ENCODE measurements at places on chromosomes 13 and 19.
A peak's percentile ranks its signal among the peaks of the same experiment; 100 is the strongest.

GRCh38 chr19:2294687-2295335 lies 12.8 kb upstream of the PEAK3 start:
- no peak for DNase-seq

- DNase-seq = no peak
Observed at GRCh38 chr13:46389457-46390451, 2.7 kb upstream of the RUBCNL start.

DNA sequence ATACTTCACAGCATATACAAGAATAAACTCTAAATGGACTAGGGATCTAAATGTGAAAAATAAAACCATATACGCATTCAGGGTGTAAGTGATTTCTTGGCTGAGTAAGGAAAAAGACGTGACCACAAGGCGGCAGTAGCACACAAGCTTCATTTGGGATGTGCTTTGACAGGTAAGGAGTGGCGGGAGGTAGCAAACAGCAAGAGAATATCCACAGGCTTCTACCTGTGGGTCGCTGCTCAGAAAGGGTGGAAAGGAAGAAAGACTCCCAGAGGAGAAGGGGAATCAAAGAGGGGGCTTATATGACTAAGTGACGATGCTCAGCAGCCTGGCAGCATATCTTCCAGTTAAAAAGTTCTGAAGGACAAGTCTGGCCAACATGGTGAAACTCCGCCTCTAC lies 2.5 kb upstream of the ZNF121 start:
- DNase-seq = peak; percentile 20

DNA sequence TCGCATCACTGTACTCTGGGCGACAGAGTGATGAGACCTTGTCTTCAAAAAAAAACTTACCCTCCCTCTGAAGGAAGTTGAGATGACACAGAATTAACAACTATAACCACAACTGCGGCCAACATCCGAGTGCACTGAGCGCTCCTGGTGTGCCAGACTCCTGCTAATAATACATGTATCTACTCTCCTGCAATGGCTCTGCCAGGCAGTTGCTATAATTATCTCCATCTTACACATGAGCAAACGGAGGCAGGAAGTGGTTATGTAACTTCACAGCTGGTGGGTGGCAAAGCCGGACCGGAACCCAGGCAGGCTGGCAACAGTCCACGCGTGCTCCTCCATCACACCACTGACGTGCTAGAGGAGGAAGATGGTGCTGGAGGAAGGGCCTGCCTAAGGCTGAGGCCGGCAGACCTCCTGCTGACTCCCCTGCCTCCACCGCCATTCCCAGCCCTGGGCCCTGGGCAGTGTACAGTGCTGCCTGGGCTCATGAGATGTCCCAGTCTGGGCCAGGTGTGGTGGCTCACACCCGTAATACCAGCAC lies 12.6 kb downstream of the XRCC1 start:
- peak; percentile 39 for DNase-seq

DNA sequence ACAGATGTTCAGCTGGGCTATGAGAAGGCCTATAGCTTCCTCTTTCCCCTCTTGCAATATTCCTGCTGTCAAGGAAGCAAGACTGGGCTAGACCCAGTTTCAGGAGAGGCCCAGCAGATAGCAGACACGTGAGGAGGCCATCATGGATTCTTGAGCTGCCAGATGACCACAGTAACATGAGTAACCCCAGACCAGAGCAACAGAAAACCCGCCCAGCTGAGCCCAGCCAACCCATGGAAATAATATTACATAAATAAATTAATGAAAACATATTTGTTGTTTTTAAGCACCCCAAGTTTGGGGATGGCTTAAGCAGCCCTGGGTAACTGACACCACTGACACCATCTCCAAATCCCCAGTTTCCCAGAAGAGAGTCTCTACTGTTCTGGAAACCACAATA lies 50.2 kb upstream of the PDCD5 start:
- DNase-seq = no peak

- DNase-seq = no peak
Observed at GRCh38 chr19:31370216-31370615, 21.0 kb upstream of the TSHZ3 start.

DNA sequence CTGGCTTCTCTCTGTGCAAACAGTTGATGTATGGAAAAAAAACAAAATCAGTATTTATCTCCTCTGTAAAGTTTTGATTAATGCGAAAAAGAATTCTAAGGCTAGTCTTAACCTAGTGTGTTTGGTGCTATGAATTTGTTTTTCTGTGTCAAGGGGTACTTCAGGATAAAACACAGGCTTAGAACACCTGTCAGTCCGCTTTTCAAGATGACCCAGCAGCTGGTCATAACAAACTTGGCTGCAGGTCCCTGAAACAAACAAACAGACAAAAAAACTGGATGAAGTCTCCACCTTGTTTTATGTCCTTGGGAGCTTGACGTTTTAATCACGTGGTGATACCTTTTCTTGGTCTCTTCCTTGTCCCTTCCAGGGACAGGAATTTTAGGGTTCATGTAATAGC lies 689.3 kb downstream of the UQCRFS1 start:
- no peak for DNase-seq

DNA sequence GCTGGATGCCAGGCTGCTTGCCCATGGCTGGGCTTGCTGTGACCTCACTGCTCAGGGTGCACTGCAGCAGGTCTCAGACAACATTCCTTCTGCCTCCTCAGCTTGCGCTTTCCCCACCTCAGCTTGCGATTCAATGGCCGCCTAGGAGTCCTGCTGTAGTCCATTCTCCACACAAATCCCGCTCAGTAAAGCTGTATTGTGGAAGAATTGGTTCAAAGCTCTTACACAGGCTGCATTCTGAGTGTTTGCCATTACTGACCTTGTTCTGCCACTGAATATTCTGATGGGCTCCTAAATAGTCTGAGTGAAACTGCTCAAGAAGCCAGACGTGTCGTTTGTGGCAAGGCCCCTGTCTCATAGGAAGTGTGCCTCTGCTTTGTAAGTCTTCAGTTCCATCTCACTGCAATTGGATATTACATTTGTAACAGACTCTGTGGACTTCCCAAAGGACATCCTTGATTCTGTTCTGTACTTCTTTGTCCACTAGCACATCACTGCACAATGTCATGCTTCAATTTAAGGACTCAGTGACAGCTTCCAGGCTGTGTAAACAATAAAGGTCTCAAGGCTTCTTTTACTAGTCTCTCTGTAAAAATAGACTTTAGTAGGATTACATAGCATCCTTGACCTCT lies 49.8 kb downstream of the KATNAL1 start:
- peak; percentile 5 for DNase-seq

GRCh38 chr19:55115446-55116065 lies 1.9 kb downstream of the PPP1R12C start:
- DNase-seq = no peak

GRCh38 chr13:94414141-94414540 lies 65.3 kb downstream of the DCT start:
- DNase-seq = no peak

- no peak for DNase-seq
Observed at GRCh38 chr13:105778196-105778595, 757.3 kb downstream of the EFNB2 start.

DNA sequence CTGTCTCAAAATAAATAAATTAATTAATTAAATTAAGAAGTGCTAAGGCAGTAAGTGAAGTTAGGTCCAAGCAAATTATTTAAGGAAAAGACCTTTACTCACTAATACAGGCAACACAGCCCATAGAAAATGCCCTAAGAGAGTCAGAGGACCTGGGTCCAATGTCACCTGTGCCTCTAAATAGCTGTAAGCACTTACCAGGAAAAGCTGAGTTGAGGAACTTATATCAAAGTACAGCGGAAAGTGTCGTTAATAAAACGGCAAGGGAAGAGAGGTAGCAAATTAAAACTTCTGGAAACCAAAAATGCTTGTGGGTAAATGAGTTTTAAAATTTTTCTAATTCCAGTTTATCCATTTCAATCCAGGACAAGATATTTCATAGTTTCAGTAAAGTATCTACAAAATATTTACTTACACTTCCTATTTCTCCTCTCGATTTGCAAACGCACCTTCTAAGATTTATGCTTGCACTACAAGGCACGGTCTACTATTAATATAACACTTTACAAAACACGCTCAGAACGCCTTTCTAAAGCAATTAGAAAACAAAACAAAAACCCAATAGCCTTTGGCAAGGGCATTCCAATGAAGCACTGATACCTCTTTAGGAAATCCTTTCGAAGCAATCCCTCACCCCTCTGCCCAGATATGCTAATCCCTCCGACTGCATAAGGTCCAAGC lies 963 bp downstream of the VPS36 start:
- DNase-seq = no peak

DNA sequence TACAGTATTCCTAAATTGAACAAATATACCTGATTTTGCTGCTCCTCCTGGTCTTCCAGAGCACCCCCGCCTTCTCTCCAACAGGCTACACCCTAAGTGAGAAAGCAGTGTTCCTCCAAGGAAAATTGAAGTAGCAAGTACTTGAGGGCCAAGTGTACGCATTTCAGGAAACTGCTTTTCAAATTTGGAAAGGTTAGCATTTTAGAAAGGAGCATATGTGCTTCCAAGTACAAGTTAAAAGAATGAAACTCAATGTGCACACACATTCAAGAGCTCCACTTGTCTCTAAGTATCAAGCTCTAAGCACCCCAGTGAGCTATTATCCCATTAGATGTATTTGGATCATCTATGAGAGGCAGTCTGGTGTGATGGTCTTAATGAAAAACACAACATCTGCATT lies 25.8 kb downstream of the LHFPL6 start:
- no peak for DNase-seq

GRCh38 chr13:98564204-98564603 lies 12.7 kb downstream of the STK24 start:
- DNase-seq = no peak

- DNase-seq = no peak
Observed at GRCh38 chr19:3800996-3801395, 14.8 kb upstream of the MATK start.

DNA sequence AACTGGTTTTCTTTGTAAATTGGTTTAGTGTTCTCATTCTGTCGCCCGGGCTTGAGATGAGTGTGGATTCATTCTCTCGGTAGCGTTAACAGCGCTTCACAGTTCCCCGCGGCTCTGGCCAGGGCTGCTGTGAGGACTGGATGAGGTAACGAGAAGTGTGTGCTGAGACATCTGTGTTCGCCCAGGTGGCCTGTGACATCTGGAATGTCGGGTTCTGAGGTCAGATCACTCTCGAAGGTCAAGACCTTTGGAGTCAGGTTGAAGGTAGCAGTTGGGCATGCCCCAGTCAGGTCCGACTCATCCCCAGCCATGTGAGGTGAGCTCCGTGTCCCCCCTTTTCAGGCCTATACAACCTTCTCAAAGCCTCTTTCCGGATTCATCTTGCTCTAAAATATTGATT lies 13.4 kb upstream of the TUBGCP3 start:
- no peak for DNase-seq

DNA sequence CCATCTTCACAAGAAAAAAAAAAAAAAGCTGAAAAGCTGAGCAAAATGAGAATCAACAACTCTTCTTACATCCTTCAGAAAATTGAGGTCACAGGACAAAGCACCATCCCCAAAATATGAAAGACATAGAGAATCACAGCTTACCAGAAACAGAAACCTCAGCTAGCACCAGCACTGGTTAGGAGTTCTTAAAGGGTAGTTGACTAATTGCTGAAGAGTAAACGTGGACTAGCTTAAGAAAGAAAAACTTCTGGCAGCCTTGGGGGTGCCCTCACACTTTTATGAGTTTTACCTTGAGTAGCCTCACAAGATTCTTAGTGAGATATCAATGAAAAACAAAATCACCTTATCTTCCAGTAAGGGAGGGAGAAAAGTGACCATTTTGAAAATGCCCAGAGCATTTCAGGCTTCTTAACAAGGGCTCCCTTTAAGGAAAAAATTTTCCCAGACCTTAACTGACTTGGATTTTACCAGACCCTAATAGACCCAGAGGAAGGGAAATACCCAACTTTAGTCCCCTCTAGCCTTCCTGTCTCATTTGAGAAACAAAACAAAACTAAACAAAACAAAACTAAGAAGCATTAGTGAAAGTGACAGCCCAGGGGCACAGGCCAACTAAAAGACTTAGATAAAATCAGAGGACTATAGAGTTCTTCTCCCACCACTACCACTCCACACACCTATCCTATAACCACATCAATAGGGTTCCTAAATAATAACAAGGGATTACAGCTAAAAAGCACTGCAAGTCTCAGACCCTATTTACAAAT lies 888.6 kb downstream of the DIAPH3 start:
- no peak for DNase-seq

GRCh38 chr13:100675661-100676129 lies 1.1 kb upstream of the TMTC4 start:
- no peak for DNase-seq

- no peak for DNase-seq
Observed at GRCh38 chr19:5205381-5205780, 135.2 kb downstream of the PTPRS start.

GRCh38 chr19:21128901-21129698 lies 12.7 kb upstream of the ZNF431 start:
- DNase-seq = no peak

DNA sequence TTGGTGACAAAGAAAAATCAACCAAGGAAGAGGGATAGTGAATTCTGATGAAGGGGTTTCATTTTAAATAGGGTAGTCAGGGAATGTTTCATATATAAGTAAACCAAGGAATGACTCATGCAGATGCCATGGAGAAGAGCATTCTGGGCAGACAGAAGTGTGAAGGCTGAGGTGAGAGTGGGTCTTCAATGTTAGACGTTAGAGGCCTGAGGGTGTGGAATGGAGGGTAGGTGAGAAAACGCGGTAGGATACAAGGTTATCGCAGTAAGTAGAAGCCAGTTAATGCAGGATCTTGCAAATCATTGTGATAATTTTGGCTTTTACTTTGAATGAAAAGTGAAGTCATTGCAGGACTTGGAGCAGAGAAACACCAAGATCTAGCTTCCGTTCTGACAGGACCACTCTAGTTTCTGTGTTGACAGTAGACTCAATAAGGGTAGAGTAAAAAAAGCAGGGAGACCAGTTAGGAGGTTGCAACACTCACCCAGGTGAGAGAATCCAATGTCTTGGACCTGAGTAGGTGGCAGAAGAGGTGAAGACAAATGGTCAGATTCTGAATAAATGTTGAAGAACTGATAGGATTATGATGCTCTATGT lies 225.2 kb upstream of the TMTC4 start:
- DNase-seq = no peak

GRCh38 chr13:50587115-50587514 lies 256.4 kb downstream of the DLEU7 start:
- DNase-seq = no peak

- DNase-seq = no peak
Observed at GRCh38 chr13:66922444-66922843, 307.7 kb downstream of the PCDH9 start.

GRCh38 chr13:67619351-67619994 lies 389.3 kb upstream of the PCDH9 start:
- DNase-seq = no peak

- DNase-seq = no peak
Observed at GRCh38 chr13:80265348-80265747, 75.6 kb downstream of the SPRY2 start.

DNA sequence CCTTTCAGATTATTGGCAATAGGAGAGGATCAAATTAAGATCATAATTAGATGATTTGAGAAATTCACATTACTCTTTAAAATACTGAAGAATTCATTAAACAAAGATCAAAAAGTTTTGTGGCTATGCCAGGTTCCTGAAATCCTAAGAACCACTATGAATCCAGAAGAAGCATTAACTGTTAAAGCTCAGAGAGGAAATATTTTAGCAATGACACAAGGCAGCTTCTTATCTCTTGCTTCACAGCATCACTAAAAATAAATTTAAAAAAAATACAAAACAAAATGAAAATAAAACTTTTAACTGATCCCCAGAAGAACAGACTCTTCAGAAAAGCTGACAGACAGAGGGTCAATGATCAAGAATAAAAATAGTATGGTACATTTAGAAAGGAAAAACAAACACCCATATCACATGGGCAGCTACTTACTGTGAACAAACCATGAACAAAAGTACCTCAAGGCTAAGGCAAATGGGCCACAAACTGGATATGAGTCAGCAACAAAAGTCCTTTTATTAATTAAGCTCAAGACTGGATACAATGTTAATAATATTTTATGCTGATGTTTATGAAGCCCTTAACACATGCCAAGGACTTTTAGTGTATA lies 19.6 kb downstream of the RNF6 start:
- DNase-seq = no peak
